ENCODE measurements at places on chromosomes 1 and 21.

GRCh38 chr1:32883338-32884031 is 2.8 kb upstream of the HPCA start:
- no peak for DNase-seq

DNA sequence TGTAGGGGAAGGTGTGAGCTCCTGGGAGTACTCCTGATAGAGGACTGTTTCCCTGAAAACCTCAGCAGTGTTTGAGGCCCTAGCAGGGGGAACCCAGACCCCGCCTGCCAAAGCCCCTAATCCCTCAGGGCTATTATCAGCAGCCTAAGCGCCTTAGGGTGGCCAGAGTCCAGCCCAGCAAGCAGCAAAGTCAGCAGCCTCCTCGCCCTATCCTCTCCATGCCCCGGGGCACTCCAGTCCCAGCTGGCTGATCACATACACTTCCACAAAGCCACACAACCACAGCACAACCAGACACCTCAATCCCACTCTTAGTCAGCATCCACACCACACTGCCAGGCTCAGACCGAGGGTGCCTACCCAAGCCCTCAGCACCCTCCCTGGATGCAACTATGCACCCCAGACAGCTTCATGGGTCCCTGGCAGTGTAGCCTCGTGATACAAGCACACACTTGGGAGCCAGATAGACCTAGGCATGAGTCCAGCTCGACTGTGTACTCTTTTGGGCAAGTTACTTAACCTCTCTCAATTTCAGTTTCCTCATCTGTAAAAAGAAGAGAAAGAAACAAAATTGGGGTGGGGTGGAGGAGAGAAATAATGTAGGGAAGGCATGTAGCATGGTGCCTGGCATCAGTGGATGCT is 7.1 kb downstream of the IGSF9 start:
- no peak for DNase-seq

DNA sequence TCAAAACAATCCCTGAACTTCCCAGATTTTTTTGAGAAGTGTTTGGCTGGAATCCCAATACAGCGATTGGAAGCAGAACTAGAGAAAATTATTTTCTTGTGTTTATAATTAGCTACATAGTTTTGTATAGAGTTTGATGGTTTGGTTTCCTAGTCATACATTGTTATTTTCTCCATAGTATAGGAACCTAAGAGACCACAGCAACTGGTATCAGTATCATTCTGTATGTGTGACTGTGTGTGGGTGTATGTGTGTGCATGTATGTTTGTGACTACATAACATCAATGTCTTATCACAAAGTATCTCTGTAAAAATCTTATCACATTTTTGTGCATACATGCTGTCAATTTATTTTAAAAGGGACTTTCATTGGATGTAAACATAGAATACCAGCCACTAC is 780.5 kb downstream of the MRPL39 start:
- DNase-seq, result no peak

DNA sequence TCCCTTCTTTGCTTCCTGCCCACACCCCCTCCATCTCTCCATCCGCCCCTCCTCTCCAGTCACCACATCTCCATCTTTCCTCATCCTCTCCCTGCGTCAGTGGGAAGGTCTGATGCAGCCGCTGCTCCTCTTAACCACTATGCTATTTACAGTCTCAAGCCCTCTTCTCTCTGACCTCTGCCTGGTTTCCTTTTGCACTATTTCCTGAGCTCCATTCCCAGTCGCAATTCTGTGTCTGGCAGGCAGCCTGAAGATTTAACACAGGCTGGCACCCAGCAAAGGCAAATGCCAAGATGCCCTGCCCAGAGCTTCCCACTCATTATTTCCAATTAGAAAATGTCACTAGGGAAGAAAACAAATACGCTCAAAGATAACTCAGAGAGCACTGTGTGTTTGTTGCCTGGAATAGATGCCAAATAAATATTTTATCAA is 89.6 kb upstream of the LPGAT1 start:
- DNase-seq, result no peak

DNA sequence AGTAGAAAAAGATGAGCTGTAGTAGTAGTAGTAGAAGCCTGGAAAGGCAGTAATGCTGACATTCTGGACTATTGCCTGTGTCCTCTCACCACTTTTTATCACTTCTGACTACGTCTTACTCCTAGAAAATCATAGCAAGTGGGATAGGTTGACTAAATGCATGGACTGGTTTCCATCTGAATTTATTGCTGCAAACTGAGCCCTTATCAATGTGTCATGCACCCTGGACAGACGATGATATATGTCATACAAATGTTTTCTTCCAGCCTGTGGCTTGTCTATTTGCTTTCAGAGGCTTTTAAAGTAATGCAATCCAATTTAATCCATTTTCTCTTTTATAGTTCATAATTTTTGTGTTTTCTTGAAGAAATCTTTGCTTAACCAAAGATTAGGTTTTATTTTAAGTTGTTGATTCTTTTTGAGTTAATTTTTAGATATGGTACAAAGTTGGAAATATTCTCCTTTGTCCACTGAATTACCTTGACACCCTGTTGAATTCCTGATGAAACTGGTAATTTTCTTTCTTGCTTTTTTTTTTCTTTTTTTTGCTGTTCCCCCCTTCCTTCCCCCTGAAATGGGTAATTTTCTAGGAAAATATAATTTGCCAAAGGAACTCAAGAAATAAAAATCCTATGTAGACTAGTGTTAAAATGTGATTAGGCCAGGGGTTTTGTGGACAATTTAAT is 47.1 kb downstream of the PHACTR4 start:
- DNase-seq, result no peak
